Ascending aorta (tissue), 2 donors: ENCODE measurements at places on chromosomes 5 and 9. TPM values are rescaled to one million over a fixed set of nuclear protein-coding genes. Genes with fewer than 3 reads are reported as not detected.

GRCh38 chr5:6377582-6377904 is 804 bp downstream of the MED10 start:
- H3K4me1 ChIP-seq = peaks cover 4% of the 10 kb centered on the region
- H3K27ac ChIP-seq = peak overlapping the region; percentile 84
- peak overlapping the region; percentile 86 for H3K4me3 ChIP-seq
- H3K36me3 ChIP-seq = peaks cover 41% of the 10 kb centered on the region
- H3K27me3 ChIP-seq = no peaks in the 10 kb centered on the region
- no peak for DNase-seq

GRCh38 chr9:137103206-137103999 is 11.1 kb downstream of the DPP7 start:
- H3K4me1 ChIP-seq = no peaks in the 10 kb centered on the region
- H3K36me3 ChIP-seq = peaks cover 84% of the 10 kb centered on the region
- no peak overlapping the region for H3K27ac ChIP-seq
- H3K4me3 ChIP-seq = no peak overlapping the region

DNA sequence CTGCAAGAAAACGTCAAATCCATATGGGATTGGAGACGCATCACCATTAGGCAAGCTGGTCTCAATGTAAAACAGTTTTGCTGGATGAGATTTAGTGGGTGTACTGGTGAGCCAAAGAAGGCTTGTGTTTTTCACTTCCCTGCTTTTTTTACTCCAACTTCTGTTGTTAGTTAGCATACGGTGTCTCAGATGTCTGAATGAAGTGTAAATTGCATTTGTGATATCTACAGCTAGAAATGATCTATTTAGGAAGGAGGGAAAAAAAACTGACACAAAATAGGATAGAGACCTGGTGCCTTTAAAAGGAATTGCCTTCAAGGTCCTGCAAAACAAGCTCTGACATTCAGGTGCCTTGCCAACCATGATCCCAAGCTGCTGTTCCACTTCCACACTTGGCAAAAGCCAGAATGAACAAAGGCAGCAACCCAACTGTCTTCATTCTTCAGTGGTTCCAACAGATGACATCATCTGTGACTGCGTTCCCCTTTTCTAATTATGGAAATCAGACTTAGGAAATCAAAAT is 104.2 kb upstream of the RAI14 start:
- no peak for DNase-seq
- H3K27me3 ChIP-seq = no peaks in the 10 kb centered on the region
- H3K36me3 ChIP-seq = no peaks in the 10 kb centered on the region

PAEP gene
- not detected for total RNA-seq

DNA sequence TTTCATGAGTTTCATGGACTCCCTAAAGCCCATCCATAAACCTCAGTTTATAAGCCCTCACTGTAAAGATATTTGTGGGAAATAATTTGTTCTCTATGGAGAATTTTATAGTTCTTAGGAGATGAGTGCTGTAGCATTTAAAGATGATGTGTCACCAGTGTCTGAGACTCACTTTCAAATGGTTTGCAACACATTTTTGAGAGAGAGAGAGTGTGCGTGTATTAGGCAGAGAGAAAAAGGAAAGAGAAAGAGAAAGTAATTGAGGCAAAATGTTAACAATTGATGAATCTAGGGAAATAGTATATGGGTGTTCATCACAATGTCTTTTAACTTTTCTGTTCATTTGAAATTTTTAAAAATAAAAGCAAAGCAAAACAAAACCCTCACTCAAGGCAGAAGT is 479.0 kb downstream of the ZSWIM6 start:
- no peak for DNase-seq
- no peaks in the 10 kb centered on the region for H3K36me3 ChIP-seq
- no peak overlapping the region for H3K4me3 ChIP-seq
- peaks cover 3% of the 10 kb centered on the region for H3K27me3 ChIP-seq
